ENCODE measurements at places on chromosomes 13 and 19. TPM values are rescaled to one million over a fixed set of nuclear protein-coding genes. Genes with fewer than 3 reads are reported as not detected.
A peak's percentile ranks its signal among the peaks of the same experiment; 100 is the strongest.

DNA sequence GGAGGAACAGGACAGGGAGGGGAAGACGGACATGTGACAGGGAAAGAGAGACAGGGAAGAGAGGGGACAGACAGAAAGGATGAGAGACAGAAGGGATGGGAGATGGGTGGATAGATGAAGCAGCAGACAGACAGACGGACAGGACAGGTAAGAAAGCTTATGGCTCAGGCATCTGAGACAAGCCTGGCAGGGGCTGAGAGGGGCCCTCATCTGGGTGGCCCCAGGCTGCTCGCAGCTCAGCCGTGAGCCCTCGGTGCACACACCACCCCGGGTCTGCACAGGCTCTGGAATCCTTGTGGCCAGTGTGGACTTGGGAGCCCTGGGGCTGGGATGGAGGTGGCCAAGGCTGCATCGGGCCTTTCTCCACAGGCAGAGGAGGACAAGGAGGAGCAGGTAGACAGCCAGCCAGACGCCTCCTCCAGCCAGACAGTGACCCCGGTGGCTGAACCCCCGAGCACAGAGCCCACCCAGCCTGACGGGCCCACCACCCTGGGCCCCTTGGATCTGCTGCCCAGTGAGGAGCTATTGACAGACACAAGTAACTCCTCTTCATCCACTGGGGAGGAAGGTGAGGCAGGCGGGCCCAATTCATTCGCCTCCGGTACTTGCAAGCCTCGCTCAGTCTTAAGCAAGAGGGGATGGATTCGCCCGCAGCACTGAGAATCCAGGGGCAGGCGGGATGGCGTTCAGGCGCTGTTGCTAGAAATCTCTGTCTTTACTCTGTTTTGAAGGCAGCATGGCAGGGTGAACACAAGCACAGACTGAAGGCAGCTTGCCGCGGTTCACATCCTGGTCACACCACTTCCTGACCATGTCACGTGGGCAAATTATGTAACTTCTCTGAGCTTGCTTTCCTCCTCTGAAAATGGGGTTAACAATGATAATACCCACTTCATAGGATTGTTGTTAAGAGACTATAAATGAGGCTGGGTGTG lies 14.0 kb downstream of the GRAMD1A start:
- DNase-seq, result no peak

GRCh38 chr19:18477042-18477779 lies 39.3 kb upstream of the ISYNA1 start:
- DNase-seq, result no peak

GRCh38 chr19:41264581-41265394 lies 616 bp downstream of the HNRNPUL1 start:
- DNase-seq, result peak; percentile 42

The SBK3 gene
- total RNA-seq, result not detected

The VWA8 gene
- 32.0 TPM for total RNA-seq

All from mammary epithelial cell (primary cell).